ENCODE measurements at places on chromosomes 2 and 18.
A peak's percentile ranks its signal among the peaks of the same experiment; 100 is the strongest.

GRCh38 chr2:195407783-195408182 lies 249.2 kb upstream of the SLC39A10 start:
- DNase-seq = no peak

DNA sequence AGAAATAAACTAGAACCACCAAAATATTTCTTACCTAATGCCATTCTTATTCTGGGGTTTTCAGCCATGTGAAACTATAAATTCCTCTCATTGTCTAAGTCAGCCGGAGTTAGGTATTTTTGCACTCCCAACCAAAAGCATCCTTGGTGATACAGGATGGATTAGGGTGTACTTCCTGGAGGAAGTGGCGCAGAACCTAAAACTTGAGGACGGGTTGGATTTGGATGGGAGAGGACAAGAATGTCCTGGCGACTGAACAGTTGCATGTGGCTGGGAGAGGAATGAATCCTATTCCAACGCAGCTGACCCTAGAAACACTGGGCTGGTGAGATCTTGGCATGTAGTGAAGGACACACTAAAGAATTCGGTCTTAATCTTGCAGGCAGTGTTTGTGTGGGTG lies 58.5 kb downstream of the E2F6 start:
- no peak for DNase-seq

- DNase-seq = no peak
Measured at GRCh38 chr2:118047380-118047826, 33.5 kb upstream of the CCDC93 start.

GRCh38 chr2:222381566-222381965 lies 42.8 kb upstream of the SGPP2 start:
- DNase-seq = no peak

- no peak for DNase-seq
Measured at GRCh38 chr2:80893711-80894110, 589.2 kb upstream of the LRRTM1 start.

DNA sequence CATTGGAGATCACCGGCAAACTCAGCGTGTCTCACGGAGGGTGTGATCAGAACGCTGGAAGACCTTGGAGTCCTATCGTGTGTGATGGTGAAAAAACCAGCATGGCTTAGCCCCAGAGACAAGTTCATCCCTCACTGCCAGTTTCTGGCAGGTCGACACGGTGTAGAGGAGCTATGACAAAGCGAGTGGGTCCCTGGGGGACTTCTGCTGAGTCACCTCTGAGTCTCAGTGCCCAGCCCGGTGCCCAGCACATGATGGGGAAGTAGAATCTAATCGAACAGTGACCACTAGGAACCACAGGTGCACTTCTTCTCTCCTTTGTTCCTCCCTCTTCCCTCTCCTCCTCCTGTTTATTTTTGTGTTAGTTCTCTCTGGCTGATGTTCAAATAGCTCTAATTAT lies 45.9 kb upstream of the KCNF1 start:
- no peak for DNase-seq

- no peak for DNase-seq
Measured at GRCh38 chr2:8860239-8860638, 22.8 kb upstream of the KIDINS220 start.

- DNase-seq = no peak
Measured at GRCh38 chr2:33559328-33559727, 39.8 kb downstream of the FAM98A start.

DNA sequence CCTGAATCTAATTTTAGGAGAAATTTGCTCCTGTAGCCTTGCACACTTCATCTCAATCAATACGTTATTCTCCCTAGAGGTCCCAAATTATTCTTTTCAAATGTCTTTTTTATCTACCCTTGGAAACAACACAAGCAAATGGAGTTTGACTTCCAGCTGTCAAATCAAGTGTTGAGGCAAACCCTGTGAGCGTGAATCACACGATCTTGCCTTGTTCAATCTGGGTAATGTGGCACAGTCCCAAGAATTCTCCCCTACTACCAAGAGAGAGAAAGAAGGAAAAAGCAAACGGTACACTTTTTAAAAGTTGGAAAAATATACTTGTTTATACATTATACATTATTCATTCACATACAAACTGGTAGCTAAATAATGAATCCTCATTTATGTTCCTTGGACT lies 2035.3 kb upstream of the CELF4 start:
- DNase-seq = no peak

DNA sequence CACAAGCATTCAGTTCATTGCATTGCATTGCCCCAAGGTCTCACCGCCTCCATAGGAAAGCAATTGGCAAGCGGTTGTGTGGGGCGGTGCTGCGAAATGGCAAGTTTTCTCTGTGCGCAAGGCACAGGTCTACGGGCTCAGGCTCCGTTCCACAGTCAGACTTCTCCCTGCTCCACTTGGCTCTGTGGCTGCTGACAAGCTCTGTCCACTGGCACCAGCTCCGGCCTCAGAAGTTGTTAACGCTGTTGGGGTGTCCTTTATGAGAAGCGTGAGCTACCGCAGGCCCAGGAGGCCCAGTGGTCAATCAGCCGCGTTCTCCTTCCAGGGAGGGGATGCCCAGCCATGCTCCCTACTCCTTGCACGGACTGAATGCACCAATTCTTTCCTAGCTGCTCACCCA lies 87.0 kb upstream of the GATA6 start:
- DNase-seq = no peak

GRCh38 chr2:173854840-173855239 lies 110.3 kb downstream of the SP3 start:
- DNase-seq = peak; percentile 36

GRCh38 chr18:36348971-36349417 lies 51.5 kb downstream of the FHOD3 start:
- no peak for DNase-seq

GRCh38 chr2:103005393-103005792 lies 243.6 kb downstream of the TMEM182 start:
- DNase-seq = no peak

DNA sequence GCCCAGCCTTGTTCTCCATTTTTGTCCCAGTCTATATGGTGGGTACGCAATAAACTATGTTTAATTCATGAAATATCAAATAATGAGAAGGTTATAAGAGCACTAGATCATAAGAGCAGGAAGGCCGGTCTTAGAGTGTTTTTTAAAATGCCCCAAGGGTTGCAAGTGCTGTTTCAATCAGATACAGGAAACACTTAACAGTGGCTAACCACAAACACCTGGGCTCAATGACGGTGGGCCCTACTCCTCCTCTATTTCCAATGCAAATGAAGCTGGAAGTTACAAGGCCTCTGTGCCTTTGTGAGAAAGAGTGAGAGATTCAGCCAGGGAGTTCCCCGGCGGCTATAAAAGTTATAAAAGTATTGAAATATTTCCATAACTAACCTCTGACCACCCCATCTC lies 18.9 kb upstream of the WDR33 start:
- DNase-seq = no peak

GRCh38 chr18:34330308-34330707 lies 105.6 kb upstream of the NOL4 start:
- no peak for DNase-seq

- no peak for DNase-seq
Measured at GRCh38 chr18:24683925-24684324, 223.5 kb downstream of the HRH4 start.

- DNase-seq = no peak
Measured at GRCh38 chr2:85913884-85914881, 25.4 kb upstream of the ST3GAL5 start.

- DNase-seq = peak; percentile 17
Measured at GRCh38 chr2:166335284-166335683, 40.5 kb downstream of the SCN9A start.

DNA sequence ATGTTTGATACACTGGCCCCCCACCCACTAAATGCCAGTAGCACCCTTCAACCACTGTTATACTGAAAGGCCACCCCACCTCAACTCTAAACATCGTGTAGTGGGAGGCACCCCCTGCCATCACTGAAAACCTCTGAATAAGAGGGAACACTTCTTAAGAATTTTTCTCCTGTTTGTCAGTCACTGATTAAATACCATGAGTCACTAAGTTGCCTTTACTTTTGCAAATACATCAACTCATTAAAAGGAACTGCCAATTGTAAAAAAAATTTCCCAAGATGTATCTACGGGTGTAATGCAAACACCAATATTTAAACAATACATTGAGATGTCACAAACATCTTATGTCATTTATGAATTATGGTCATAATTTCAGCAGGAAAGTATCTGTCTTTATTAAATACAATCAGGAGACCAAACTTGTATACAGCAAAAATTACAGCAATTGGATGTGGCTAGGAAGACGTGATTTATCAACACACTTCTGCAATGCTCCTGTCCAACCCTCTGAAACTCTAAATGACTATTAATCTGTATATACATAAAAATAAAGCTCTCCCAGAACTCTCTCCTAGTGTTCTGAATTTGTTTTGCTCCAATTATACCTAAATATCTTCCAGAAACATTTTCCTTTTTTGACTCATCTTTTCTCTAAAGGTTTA lies 144.1 kb upstream of the STK17B start:
- no peak for DNase-seq

- no peak for DNase-seq
Measured at GRCh38 chr2:6982934-6983589, 65.8 kb downstream of the RNF144A start.

- DNase-seq = no peak
Measured at GRCh38 chr2:166632616-166633015, 138.6 kb upstream of the SCN7A start.

- DNase-seq = no peak
Measured at GRCh38 chr2:6679471-6679870, 186.2 kb downstream of the CMPK2 start.

Measured in SHP77 treated with DMSO at 0.1 percent for 48 hours (cell line).